ENCODE measurements at places on chromosomes 3 and 15. TPM values are rescaled to one million over a fixed set of nuclear protein-coding genes. Genes with fewer than 3 reads are reported as not detected.

The CD200R1 gene
- 2.4 TPM for polyA plus RNA-seq

DNA sequence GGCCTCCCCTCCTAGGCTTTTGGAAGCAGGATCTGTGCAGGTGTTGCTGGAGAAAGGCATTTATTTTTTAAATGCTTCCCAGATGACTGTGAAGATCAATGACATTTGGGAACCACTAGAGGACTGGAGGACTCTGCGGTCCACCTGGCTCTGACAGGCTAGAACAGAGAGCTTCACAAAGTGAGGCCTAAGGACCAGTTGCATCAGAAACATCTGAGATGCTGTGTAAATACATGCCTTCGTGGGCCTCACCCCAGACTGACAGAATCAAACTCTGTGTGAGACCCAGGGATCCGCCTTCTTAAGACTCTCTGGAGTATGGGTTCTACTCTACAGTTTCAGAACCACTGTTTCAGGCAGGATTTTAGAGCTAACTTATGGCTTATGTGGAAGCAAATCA lies 105.0 kb upstream of the ICE2 start:
- H3K27ac ChIP-seq = no peak overlapping the region
- H3K36me3 ChIP-seq = no peaks in the 10 kb centered on the region
- no peak overlapping the region for H3K4me3 ChIP-seq

GRCh38 chr3:151262871-151263525 lies 15.3 kb downstream of the P2RY14 start:
- DNase-seq = no peak
- H3K27me3 ChIP-seq = no peaks in the 10 kb centered on the region
- peaks cover 26% of the 10 kb centered on the region for H3K4me1 ChIP-seq
- H3K4me3 ChIP-seq = no peak overlapping the region
- H3K27ac ChIP-seq = peak overlapping the region; percentile 81

DNA sequence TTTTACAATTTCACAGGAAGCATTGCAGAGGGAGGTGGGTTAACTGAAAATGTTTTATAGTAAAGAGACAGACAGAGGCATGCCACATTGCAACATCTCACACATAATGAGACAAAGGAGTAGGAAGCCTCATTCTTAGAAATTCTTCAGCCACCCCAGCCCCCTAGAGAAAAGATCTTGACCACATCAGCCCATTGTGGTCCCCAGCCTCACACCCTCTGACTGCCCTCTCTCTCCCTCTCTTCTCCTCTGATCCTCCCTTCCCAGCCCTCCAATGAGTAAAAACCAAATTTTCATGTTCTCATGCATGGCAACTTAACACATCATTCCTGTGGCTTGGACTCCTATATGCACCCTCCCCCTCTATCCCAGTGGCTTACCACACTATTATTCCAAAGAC lies 174.1 kb downstream of the UACA start:
- H3K4me3 ChIP-seq = no peak overlapping the region
- peaks cover 9% of the 10 kb centered on the region for H3K4me1 ChIP-seq
- peaks cover 50% of the 10 kb centered on the region for H3K27me3 ChIP-seq
- no peak for DNase-seq
- H3K36me3 ChIP-seq = no peaks in the 10 kb centered on the region

- H3K27me3 ChIP-seq = no peaks in the 10 kb centered on the region
- no peaks in the 10 kb centered on the region for H3K36me3 ChIP-seq
- no peak overlapping the region for H3K4me3 ChIP-seq
- H3K4me1 ChIP-seq = peaks cover 37% of the 10 kb centered on the region
These were observed 22.6 kb downstream of the RAB7A start for GRCh38 chr3:128748557-128748956.

DNA sequence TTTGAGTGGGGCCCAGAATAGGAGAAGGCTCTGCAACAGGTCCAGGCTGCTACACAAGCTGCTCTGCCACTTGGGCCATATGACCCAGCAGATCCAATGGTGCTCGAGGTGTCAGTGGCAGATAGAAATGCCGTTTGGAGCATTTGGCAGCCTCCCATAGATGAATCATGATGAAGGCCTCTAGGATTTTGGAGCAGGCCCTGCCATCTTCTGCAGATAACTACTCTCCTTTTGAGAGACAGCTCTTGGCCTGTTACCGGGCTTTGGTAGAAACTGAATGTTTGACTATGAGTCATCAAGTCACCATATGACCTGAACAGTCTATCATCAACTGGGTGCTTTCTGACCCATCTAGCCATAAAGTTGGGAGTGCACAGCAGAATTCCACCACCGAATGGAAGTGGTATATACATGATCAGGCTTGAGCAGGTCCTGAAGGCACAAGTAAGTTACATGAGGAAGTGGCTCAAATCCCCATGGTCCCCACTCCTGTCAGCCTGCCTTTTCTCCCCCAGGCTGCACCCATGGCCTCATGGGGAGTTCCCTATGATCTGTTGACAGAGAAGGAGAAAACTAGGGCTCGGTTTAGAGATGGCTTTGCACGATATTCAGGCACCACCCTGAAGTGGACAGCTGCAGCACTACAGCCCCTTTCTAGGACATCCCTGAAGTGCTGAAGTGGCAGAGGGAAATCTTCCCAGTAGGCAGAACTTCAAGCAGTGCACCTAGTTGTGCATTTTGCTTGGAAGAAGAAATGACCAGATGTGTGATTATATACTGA lies 971.4 kb downstream of the MCTP2 start:
- no peak for DNase-seq
- H3K4me3 ChIP-seq = no peak overlapping the region
- no peaks in the 10 kb centered on the region for H3K27me3 ChIP-seq
- H3K4me1 ChIP-seq = no peaks in the 10 kb centered on the region

GRCh38 chr3:27715863-27716262 lies 6.3 kb downstream of the EOMES start:
- peaks cover 71% of the 10 kb centered on the region for H3K27me3 ChIP-seq
- no peak overlapping the region for H3K4me3 ChIP-seq
- H3K27ac ChIP-seq = no peak overlapping the region
- no peaks in the 10 kb centered on the region for H3K36me3 ChIP-seq

- no peaks in the 10 kb centered on the region for H3K4me1 ChIP-seq
- no peaks in the 10 kb centered on the region for H3K36me3 ChIP-seq
- peaks cover 13% of the 10 kb centered on the region for H3K27me3 ChIP-seq
- H3K4me3 ChIP-seq = no peak overlapping the region
- H3K27ac ChIP-seq = no peak overlapping the region
These were observed 21.6 kb upstream of the ACTL6A start for GRCh38 chr3:179541094-179541493.

GRCh38 chr3:129558772-129559564 lies 16.0 kb downstream of the H1-8 start:
- no peak overlapping the region for H3K4me3 ChIP-seq
- peaks cover 31% of the 10 kb centered on the region for H3K4me1 ChIP-seq
- DNase-seq = no peak
- peak overlapping the region; percentile 24 for H3K27ac ChIP-seq
- peaks cover 5% of the 10 kb centered on the region for H3K27me3 ChIP-seq

DNA sequence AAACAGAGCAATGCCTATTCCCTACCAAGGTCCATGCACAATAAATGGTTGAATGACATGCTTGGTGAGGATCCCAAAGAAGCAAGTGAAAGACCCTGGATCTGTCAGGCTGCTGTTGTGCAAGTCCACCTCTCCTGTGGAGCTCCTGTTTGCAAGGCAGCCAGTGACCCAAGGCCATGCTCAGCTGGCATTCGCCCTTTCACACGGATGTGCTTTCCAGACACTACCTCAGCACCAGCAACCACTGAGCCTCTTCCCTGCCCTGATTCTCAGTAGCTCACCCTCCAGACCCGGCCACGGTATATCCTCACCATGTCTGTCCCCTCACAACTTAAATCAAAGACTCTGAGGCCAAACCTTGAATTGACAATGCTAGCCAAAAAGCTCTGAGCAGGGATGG lies 23.3 kb downstream of the WWTR1 start:
- H3K4me1 ChIP-seq = no peaks in the 10 kb centered on the region
- H3K27me3 ChIP-seq = peaks cover 28% of the 10 kb centered on the region
- no peak overlapping the region for H3K4me3 ChIP-seq
- no peak overlapping the region for H3K27ac ChIP-seq
- no peak for DNase-seq

DNA sequence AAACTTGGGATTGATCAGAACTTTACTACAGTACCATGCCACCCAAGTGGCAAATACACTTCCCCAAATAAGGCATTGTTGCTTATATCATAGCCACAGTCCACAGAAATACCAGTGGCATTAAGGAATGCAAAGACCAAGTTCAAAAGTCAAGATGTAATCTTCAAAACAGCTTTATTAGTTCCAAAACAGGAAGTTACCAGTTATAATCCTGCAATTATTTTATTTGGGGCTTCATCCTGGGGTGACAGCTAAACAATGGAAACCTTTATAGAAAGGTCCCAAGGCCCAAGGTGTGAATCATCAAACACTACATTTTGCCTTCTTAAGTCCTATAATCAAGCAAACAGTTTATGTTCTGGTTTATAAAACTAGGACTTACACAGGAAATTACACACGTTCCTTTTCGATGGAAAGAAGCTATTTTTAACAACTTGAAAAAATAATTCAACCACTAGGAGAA lies 30.3 kb upstream of the RNF7 start:
- H3K4me1 ChIP-seq = no peaks in the 10 kb centered on the region
- H3K27me3 ChIP-seq = no peaks in the 10 kb centered on the region
- no peak overlapping the region for H3K27ac ChIP-seq
- H3K4me3 ChIP-seq = no peak overlapping the region

DNA sequence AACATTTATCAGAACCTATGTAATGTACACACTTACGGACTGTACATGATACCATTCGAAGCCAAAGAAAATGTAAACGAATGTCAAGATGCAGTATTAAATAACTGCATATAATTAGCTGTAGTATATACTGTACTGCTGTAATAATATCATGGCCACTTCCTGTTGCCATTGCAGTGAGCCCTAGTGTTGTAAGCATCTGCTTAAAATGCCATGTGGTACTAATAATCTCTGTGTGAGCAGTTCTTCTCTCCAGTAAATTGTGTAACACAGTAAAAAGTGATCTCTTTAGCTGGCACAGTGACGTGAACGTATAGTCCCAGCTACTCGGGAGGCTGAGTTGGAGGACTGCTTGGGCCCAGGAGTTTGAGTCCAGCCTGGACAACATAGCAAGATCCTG lies 8.6 kb downstream of the SPG11 start:
- no peaks in the 10 kb centered on the region for H3K27me3 ChIP-seq
- DNase-seq = no peak
- H3K36me3 ChIP-seq = peaks cover 36% of the 10 kb centered on the region
- peak overlapping the region; percentile 42 for H3K27ac ChIP-seq
- peaks cover 32% of the 10 kb centered on the region for H3K4me1 ChIP-seq

DNA sequence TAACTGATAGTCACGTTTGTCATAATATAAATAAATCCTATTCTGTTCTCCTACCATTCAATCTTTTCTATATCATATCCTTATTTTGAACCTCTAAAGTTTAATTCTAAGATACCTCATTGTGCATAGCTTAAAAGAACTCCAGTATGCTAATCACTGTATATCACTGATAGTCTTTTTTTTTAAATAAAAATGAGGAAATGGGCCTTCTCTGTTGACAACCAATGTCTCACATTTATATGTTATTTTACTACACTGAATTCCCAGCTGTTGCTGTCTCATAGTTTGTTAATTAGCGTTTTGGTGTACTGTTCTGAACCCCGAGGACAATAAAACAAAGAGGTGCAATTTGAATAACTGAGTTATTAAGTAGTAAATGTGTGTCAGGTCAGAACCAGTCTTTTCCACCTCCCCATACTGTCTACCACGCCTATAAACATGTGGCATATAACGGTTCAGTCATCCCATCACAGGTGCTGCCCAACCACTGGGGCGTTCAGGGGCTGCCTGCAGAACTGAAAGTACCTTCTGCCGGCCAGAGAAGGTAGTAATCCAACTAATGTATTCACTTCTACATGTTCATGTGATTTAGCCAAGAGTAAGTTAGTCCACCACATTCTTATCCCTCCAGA lies 14.9 kb downstream of the CBLB start:
- peak overlapping the region; percentile 97 for H3K27ac ChIP-seq
- peak overlapping the region; percentile 67 for H3K4me3 ChIP-seq
- peaks cover 5% of the 10 kb centered on the region for H3K36me3 ChIP-seq
- no peaks in the 10 kb centered on the region for H3K27me3 ChIP-seq

DNA sequence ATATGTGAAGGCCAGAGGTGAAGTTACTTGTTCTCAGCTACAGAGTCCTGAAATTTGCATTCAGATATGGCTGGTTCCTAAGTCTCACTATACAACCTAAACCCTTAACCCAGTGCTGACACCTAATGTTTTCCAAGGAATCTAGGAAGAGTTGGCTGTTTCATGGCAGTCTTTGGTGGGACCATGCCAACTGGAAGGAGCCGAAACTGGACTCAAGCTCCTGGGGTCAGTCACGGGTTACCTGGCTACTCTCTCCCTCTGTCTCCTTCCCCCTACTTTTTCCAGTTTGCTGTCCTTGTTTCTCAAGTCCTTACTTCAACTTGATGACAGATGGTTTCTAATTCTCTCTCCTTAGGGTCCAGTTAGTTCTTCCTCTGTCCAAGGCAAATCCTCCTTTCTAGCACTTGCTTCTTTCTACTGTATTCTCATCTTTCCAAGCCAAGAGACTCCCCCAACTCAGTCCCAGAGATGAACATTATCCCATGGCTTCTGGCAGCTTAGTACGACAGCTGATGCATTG lies 88.6 kb upstream of the COL6A5 start:
- H3K4me1 ChIP-seq = no peaks in the 10 kb centered on the region
- DNase-seq = no peak
- peaks cover 22% of the 10 kb centered on the region for H3K27me3 ChIP-seq
- H3K27ac ChIP-seq = no peak overlapping the region
- no peak overlapping the region for H3K4me3 ChIP-seq

DNA sequence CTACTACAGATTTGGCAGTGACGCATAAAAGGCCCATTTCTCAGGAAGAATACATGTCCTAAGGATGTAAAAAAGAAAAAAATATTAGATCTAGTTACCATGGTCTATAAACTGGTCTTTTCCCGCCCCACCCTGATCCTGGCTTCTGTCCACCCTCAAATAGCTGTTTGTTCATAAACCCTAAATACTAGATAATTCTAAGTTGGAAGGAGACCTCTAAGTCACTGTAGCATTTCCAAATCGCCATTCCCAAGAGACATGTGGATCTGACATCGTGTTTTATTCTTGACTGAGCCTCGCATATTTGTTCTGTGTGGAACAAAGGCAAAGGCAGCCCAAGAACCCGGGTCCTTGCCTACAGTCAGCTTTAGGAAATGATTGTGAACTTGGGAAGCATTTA lies 49.0 kb downstream of the LMCD1 start:
- H3K4me1 ChIP-seq = no peaks in the 10 kb centered on the region
- DNase-seq = no peak
- no peaks in the 10 kb centered on the region for H3K36me3 ChIP-seq

DNA sequence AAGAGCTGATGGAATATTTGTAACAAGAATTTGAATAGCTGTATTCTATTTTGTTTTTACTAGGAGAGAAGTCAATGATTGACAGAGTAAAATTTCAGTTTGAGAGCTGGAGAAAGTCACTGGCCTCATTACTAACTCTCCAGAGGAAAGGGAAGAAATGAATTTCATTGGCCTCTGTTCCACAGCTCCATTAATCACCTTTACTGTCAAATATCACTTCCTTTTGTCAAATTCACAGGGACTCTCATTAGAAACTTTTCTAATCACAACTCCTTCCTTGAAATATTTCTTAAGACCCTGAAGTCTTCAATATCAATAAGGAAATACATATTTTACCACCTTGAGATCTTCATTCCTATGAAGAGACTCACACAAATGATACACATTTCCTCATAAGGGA lies 379.9 kb upstream of the RASGRP1 start:
- no peak for DNase-seq
- no peak overlapping the region for H3K4me3 ChIP-seq
- no peak overlapping the region for H3K27ac ChIP-seq
- no peaks in the 10 kb centered on the region for H3K36me3 ChIP-seq

Data from naive B cell (primary cell).